Bone marrow (tissue), 2 donors: ENCODE measurements at places on chromosomes 7 and 10.

DNA sequence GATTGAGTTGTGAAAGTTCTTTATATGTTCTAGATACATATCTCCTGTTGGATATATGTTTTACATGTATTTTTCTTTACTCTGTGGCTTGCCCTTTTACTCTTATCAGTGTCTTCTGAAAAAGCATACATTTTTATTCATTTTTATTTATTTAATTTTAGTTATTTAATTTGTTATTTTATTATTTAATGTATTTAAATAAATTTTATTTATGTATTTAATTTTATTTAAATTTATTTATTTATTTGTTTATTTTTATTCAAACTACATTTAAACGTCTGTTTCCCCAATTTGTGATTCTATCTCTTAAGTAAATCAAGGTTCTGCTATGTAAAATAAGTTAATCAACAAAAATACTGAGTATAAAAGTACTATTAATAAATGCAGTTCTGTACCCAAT lies 279.1 kb upstream of the AKR1E2 start:
- DNase-seq = no peak

- no peak for DNase-seq
Measured at GRCh38 chr10:119541046-119541445, 1.5 kb downstream of the RGS10 start.

DNA sequence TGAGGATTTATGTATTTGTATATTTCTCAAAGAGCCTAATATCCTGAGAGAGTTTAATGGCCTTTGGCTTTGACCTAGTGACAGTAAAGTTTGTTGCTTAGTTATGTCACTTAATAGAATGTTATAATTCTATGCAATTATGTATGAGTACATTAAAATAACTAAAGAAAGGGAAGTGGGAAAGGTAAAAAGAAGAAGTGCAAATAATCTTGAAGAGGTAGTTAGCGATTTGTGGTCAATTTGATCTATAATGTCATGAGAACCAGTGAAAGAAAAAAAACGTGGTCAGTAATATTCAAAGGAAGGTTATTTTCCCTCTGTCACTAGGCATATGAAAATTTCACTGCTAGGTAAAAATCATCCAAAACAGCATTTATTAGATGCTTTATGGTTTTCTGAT lies 143.4 kb upstream of the LSM8 start:
- no peak for DNase-seq

GRCh38 chr10:21532694-21533466 lies 1.2 kb upstream of the MLLT10 start:
- DNase-seq = no peak

- DNase-seq = no peak
Measured at GRCh38 chr10:125626671-125627070, 56.3 kb downstream of the TEX36 start.

DNA sequence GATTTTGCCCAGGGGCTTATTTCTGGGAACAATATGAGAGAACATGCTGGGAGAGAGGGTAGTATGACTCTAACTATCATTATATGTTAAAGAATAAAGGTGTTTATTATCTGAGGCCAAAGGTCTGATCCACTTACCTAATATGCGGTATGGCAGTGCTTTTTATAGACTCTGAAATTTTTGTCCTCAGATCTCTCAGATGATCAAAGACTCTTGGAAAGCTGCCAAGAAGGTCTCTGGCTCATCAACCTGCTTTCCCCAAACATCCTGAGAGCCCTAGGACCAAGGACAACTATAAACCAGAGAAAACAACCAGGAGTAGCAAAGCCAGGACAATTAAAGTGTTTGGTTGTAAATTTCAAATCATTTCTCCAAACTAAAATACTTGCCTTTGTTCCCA lies 255.7 kb upstream of the LRRN3 start:
- no peak for DNase-seq

- no peak for DNase-seq
Measured at GRCh38 chr10:14382531-14382930, 51.8 kb upstream of the FRMD4A start.

GRCh38 chr7:116071629-116072028 lies 41.1 kb upstream of the TFEC start:
- DNase-seq = no peak

GRCh38 chr10:88810196-88810961 lies 7.8 kb downstream of the LIPM start:
- DNase-seq = no peak

DNA sequence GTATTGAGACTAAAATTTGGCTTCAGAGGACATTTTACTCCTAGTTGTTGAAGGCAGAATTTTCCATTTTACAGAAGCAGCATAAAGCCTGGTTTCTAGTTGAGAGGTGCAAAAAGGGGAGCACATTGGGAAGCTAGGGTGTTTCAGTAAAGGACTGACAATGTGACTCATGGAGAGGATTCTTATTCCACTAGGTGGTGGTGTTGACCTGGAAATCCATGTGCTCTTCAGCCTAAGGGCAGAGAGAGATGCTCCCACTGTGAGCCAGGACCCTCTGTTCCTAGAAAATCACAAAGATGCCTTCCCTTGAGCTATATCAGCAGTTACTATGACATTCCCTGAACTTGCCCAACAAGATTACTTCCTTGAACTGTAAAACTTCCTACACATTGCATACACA lies 687.8 kb downstream of the IPMK start:
- no peak for DNase-seq

DNA sequence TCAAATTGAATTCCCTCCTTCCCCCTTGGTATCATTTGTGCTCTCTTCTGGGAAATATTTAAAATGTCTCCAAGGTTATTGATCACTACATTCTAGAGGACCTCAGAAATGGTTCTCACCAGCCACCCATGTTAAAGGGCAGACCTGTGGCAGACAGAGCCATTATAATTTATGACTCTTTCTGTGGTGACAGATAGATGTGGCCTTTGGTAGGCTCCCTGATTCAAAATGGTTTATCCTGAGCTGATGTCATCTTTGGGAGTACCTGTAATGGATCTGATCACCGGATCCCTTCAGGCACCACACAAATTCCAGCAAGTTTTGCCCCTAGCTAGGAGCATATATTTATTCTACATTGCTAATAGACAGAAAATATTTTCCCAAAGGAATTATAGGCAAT lies 267.5 kb downstream of the SDK1 start:
- DNase-seq = no peak

GRCh38 chr7:106618480-106618879 lies 42.5 kb downstream of the CCDC71L start:
- DNase-seq = no peak

- no peak for DNase-seq
Measured at GRCh38 chr10:132184816-132185593, 1.7 kb upstream of the DPYSL4 start.

GRCh38 chr7:27739301-27739908 lies 557 bp upstream of the TAX1BP1 start:
- no peak for DNase-seq

- no peak for DNase-seq
Measured at GRCh38 chr10:62732841-62733653, 71.5 kb upstream of the ADO start.

GRCh38 chr7:96314402-96315124 lies 7.3 kb downstream of the SLC25A13 start:
- no peak for DNase-seq

DNA sequence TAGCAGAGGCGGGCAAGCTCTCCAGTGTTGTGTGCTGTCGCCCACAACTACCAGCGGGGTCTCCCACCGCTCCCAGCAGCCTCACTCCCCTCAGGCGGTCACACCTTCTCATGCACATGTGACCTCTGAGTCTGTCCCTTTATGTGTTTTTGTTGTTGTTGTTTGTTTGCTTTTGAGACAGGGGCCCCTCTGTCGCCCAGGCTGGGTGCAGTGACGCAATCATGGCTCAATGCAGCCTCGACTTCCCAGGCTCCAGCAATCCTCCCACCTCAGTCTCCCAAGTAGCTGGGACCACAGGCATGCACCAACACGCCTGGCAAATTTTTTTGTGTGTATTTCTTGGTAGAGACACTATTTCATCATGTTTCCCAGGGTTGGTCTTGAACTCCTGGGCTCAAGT lies 1.5 kb downstream of the CPSF4 start:
- DNase-seq = no peak

GRCh38 chr7:105187302-105188169 lies 173.5 kb downstream of the KMT2E start:
- DNase-seq = no peak

- peak; percentile 50 for DNase-seq
Measured at GRCh38 chr7:78020136-78020873, 221.7 kb downstream of the PHTF2 start.

DNA sequence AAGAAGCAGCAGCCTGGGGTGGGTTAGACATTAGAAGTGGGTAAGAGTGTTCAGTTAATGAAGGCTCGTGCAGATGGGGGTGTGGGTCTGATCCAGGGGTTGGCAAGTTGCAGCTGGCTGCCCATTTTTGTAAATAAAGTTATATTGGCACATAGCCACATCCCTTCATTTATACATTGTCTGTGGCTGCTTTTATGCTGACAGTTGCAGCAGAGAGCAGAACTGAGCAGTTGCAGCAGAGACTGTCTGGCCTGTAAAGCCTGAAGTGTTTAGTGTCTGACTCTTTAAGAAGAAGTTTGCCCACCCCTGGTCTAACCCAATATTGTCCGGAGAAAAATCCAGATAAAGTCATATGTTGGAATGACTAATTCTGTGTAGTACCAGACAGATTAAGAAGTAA lies 38.1 kb downstream of the GLRX3 start:
- no peak for DNase-seq

DNA sequence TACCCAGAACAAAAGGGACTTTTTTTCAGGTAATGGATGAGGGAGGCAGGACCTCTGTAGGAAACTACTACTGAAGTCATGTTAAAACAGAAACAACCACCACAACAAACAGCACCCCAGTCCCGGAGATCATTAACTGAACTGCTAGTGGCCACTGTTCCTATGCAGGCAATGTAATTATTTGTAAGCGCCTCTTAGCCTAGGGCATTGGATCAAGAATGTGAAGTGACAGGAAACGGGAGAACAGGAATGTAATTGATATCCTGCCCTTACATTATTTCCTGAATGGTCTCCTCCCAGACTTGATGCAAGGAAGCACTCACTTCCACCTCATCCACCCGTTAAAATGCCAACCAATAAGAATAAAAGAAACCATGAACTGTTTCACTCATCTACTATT lies 16.7 kb upstream of the GAD2 start:
- no peak for DNase-seq

DNA sequence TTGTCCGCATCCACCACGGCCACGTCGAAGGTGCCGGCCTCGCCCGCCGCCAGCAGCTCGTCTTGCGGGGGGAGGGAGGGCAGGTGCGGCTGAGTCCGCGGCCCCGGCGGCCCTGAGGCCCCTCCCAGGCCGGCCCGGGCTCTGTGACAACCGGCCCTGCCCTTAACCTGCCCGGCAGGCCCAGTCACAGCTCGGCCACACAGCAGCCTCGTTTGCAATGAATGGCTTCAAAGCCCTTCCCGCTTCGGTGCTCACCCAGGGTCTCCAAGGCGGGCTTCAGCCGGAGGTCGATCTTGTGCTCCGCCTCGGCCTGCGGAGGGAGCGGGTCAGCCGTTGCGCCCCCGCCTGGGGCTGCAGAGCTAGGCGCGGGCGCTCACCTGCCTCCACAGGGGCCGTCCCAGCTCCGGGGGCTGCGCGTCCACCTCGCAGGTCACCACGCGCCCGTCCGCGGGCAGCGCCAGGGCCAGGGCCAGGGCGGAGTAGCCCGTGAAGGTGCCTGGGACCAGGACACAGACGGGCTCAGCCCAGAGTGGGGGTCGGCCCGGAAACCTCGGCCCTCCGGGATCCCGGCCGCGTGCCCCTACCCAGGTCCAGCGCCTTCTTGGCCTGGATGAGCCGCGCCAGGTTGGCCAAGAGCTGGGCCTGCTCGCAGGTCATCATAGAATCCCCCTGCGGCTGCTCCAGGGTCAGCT lies 928 bp downstream of the COMTD1 start:
- DNase-seq = no peak

DNA sequence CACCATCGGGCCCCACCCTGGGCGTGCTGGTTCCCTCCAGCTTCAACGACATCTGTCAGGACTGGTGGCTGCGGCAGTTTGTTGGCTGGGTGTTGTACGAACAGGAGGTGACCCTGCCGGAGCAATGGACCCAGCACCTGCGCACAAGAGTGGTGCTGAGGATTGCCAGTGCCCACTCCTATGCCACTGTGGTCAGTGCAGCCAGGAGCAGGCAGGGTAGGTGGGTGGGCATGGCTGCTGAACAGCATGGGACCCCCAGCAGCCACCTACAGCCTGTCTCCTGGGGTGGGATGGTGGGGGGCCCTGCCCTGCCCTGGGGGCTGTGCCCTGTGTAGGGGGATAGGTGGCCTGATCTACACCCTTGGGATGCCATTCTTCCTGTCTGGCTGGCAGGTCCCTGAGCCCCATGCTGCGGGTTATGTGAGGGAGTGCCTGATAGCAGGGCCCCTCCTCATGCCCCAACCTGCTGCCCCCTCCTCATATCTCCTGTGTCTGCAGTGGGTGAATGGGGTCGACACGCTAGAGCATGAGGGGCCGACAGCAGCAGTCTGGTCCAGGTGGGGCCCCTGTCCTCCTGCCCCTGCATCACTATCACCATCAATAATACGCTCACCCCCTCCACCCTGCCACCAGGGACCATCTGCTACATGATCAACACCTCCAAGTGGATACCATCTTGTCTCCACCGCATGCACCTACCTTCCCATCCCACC lies 56.9 kb downstream of the ZNF727 start:
- no peak for DNase-seq

DNA sequence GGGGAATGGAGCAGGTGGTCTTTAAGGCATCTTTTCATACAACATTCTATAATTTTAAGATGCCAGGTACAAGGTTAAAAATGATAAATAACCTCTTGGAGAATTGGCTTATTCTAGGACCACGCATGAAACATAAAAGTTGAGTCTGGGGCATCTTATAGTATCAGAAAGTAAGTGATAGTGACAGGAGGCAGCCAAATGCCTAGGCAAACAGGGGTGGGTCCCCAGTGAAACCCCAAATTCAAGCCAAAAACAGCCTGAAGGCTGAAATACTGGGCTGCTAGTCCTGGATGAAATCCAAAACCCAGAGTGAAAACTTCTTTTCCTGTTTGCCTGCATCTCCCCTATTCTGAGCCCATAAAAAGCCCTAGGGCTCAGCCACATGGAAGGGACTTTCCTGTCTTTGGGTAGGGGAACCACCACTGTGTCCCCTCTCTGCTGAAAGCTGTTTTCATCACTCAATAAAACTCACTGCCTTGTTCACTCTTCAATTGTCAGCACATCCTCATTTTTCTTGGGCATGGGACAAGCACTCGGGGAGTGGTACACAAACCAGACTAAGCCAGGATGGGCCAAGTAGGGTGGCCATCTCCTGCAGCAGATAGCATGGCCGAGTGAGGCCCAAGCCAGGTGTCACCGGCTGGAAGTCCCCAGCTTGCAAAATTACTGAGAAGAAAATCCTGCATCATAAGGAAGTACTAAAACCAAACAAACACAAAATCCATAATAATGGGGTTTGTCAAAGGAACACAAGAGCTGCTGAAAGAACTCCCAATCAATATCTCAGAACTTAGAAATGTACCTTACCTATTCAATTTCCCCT lies 241.6 kb upstream of the GALNT17 start:
- no peak for DNase-seq

DNA sequence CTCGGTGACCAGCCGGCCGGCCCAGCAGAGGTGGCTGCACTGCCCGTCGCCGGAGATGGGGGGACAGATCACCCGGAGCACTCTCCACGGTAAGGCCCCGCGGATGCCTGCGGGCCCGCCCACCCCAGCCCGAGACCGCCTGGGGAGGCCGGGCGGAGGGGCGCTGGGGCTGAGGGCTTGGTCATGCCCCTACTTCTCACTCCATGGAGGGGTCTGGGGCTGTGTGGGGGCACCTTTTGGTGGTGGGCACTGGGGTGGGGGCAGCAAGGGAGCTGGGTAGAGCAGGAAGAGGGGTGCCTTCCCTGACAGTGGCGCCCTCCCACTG lies 61.8 kb downstream of the NEURL1 start:
- DNase-seq = no peak

GRCh38 chr7:107034553-107034952 lies 10.0 kb upstream of the PRKAR2B start:
- no peak for DNase-seq
